ENCODE measurements at places on chromosomes 13 and 19.

DNA sequence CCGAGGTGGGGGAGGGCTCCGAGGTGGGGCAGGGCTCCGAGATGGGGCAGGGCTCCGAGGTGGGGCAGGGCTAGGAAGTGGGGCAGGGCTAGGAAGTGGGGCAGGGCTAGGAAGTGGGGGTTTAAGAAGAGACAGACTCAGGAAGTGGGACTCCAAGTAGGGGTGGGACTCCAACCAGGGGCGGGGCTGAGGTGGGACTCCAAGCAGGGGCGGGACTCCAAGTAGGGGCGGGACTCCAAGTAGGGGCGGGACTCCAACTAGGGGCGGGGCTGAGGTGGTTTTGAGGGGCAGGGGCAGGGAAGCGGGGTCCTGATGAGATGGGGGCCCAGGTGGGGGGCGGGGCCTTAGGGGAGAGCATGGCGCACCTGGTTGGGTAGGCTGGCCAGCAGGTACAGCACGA, 13.6 kb downstream of the CFD start:
- peak; percentile 76 for DNase-seq

DNA sequence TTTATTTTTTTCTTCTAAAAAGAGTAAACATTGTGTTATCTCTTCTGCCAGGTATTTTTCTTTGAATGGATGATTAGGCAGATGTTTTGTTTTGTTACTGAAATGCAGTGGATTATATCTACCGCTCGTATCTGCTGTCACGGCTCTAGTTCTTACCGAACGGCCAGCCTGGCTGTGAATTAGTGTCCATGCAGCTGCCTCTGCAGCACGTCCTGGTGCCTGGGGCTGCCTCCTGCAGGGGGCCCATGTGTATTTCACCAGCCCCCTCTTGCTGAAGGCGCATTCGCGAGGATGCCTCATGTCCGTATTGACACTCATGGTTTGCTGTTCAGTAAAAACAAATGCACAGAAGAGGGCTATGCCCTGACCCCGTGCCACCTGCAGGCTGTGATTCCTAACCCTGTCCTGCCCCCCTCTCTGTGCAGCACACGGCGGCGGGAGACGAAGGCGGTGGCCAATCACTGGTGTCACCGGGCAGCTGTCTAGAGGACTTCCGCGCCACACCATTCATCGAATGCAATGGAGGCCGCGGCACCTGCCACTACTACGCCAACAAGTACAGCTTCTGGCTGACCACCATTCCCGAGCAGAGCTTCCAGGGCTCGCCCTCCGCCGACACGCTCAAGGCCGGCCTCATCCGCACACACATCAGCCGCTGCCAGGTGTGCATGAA, 49.9 kb downstream of the RAB20 start:
- DNase-seq = no peak

GRCh38 chr13:53104136-53104535, 75.5 kb downstream of the OLFM4 start:
- no peak for DNase-seq

- DNase-seq = peak; percentile 59
Measured at GRCh38 chr19:34217952-34218817, 36.2 kb upstream of the GARRE1 start.

GRCh38 chr19:50362656-50363424, 2.6 kb downstream of the NAPSA start:
- DNase-seq = peak; percentile 55

DNA sequence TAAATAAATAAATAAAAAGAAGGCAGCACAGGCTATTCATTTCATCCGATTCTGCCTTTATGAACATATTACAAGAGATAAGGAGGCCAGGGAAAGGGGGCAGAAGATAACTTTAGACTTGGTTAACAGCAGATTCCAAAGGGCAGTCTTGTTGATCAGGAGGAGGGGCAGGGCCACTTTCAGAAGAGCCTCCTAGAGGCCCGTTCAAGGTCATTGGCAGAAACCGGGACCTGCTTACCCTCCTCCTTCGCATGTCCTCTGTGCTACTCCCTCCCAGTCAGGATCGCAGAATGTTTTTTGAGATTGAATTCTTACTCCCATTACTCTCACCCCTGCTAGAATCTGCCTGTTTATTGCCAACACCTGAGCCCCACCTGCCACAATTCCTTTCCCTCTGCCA, 217.0 kb upstream of the IPO5 start:
- DNase-seq = no peak

DNA sequence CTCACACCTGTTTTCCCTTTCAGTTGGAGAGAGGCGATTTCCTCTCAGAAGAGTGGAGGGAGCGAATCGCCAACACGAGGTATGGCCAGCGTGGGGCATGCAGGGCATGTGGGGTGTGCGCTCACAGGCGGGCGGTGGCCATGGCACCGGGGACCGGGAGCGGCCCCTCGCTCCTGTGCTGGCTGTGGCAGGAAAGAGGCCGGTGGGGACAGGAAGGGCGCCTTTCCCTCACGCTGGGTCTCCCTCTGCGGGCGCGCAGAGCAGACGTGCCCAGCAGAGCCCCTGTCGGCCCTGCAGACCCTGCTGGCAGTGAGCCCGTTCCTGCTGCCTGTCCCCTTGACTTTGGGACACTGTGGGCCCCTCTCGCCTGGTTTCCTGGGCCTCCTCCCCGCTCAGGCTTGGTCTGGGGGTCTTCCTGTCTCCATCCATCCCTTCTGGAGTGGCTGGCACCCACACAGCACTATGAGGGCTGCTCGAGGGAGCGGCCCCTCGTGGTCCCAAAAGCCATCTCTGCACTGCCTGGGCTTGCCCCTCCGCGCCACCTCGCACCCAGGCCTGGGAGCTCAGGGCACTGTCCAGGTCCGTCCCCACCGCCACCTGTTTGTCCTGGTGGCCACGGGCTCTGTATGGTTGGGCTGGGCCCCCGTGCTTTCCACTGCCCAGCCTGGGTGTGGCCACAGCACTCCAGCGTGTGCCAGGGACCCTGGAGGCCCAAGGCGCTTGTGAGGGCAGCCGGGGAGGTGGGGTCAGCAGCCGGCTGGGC, 36.1 kb downstream of the PLEKHJ1 start:
- DNase-seq = no peak

- DNase-seq = no peak
Measured at GRCh38 chr13:65868099-65868498, 1362.0 kb downstream of the PCDH9 start.

- DNase-seq = no peak
Measured at GRCh38 chr13:82878536-82878935, 1003.7 kb downstream of the SLITRK1 start.

DNA sequence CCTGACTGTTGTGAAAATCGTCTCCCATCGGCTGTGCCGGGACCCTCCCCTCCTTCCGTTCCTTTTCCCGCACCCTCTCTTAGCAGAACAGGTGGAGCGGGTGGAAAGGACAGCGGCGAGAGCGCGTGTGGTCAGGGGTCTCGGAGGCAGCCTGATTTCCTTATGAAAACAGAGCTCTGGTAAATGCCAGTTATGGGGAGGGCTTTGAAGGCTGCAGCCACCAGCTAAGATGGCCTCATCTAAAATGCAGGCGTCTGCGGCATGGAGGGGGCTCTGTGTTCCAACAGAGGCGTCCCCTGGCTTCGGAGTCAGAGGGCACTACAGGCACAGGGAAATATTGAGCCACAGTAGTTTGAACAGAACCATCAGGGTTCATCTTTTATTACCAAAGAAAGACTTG, 93.8 kb upstream of the SOX1 start:
- DNase-seq = no peak

GRCh38 chr19:6061376-6062130, 48.7 kb downstream of the RFX2 start:
- DNase-seq = no peak

DNA sequence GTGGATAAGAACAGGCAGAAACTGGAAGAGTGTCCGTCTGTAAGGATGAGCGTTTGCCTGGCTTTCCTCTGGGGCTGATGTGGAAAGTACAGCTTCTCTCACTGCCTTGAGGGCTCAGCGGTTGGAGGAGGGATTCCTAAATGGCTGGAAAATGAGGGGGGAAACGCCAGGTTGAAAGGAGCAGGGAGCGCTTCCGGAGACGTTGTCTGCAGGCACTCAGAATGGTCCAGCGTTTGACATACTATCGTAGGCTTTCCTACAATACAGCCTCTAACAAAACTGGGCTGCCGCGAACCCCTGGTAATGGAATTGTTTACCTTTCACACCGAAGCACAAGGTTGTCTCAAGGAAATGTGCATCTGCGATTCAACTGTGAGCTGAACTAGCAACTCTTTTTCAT, 39.9 kb downstream of the MRPL57 start:
- DNase-seq = no peak

DNA sequence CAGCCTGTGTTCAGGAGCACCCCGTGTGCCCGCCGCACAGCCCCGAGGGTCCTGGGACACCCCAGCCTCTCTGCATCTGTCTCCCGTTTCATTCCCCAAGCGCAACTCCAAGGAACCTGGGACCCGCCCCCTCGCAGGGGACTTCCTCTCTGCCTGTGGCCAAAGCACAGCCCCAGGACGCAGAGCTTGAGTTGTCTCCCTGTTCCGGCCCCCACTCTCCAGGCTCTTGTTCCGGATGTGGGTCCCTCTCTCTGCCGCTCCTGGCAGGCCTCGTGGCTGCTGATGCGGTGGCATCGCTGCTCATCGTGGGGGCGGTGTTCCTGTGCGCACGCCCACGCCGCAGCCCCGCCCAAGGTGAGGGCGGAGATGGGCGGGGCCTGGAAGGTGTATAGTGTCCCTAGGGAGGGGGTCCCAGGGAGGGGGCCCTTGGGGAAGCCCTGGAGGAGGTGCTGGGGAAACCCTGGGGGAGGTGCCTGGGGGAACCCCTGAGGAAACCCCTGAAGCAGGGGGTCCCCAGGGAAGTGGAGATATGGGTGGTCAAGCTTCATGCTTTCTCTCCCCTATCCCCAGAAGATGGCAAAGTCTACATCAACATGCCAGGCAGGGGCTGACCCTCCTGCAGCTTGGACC, 1.3 kb downstream of the HCST start:
- DNase-seq = peak; percentile 90

- DNase-seq = no peak
Measured at GRCh38 chr13:49877629-49878218, 58.4 kb downstream of the SPRYD7 start.

DNA sequence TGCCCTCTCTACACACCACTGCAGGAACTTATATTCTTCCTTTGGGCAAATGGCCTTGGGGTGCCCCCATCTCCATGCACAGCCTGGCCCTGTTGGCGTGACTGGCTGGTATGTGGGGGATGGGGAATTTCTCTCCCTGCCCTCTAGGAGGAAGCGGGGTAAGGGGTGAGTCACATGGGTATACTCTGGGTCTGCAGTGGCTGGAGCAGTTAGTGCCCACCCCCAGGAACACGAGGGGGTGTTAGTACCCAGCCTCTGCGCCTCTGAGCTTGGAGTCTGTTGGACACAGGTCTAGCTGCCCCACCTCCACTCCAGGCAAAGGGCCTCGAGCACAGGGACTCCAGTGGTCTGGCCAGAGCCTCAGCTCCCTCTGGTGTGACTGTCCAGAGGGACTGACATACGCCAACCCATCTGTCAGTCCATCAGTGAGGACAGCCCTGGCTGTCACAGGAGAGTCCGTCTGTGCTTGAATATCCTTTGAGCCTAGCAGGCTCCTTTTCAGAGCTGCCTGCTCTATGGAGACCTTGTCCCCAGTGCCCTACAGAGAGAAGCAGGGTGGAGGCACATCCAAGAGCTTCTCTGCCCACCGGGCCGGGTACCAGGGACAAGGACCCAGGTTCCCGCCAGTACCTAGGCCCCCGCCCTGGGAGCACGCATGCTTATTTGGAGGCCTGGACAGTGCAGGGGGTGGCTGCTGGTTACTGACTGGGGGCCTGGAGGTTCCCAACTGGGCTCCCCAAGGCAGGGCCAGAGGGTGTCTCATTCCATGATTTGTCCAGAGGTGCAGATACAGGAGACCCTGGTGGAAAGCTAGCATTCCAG, 66.6 kb downstream of the CHST8 start:
- no peak for DNase-seq

GRCh38 chr13:111006506-111007031, 91.7 kb upstream of the ANKRD10 start:
- DNase-seq = no peak

DNA sequence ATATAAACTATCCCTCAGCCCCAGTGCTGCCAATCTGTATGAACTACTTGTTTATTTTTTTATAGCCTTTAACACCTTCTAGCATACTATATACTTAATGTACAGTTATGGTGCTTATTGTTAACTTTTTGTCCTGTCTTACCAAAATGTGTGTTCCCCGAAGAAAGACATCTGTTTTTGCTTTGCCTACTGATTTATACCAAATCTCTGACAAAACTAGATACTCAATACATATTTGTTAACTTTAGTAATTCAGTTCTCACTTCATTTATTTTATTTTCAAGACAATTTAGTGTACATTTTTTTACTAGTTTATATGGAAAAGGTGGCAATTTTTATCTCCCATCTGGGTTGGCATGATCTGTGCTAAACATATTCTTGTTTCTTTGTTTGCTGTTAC, 824.3 kb upstream of the ATXN8OS start:
- no peak for DNase-seq

GRCh38 chr19:14496834-14497227, 904 bp upstream of the GIPC1 start:
- DNase-seq = no peak

GRCh38 chr13:78239714-78240113, 321.1 kb upstream of the EDNRB start:
- no peak for DNase-seq

DNA sequence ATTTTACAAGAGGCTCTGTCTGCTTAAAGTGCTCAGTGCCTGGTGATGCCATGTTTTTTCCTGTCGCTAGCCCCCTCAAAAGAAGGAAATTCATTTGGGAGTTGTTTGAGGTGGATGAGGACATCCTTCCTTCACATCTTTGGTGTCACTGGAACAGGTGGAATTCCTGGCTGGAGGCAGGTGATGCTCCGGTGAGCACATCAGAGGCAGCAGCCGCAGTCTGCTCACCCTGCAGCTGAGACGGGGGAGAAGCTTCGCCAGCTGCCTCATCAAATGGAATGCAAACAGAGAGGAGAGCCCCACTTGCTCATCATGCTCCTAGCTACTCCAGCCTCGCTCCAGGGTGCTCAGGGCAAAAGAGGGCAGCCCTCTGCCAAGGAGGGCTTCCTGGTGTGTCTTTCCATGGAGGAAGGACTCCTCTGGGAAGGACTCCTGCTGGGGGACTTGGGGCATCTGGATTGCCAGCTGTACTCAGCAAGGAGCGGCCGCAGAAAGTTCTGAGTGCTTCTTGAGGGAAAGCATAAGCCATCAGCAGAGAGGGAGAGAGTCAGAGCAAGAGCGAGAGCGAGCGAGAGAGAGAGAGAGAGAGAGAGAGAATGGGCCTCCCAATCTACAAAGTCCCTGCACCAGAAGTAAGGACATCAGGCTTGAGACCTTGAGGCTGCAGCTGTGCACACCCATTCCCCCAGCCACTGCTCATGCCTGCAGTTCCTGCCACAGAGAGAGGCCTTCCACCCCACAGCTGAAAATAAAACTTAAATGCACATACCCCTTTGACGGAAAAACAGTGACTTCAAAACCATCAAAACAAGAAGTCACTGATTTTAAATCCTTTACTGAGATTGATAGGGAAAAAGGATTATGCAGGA, 74.3 kb upstream of the UBL3 start:
- no peak for DNase-seq

DNA sequence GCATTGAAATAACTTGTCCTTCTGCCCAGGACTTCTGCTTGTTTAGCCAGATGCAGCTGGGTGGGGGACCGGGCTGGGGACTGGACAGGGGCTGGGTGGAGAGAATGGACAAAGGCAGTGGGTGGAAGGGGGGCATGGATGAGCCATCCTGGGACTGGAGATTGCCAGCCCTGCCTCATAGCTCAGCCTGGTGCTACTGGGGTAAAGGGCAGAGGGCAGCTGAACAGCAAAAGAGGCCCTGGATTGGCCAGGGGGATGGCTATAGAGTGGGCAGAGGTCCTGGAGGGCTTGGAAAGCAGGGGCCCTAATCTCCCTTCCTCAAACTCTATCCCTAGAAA, 17.7 kb upstream of the PLAUR start:
- DNase-seq = no peak

- no peak for DNase-seq
Measured at GRCh38 chr13:41939398-41939797, 21.5 kb downstream of the VWA8 start.
